ENCODE measurements at places on chromosomes 3 and 15.
A peak's percentile ranks its signal among the peaks of the same experiment; 100 is the strongest.

GRCh38 chr3:178325330-178325729, 210.9 kb upstream of the KCNMB2 start:
- peak; percentile 76 for DNase-seq

GRCh38 chr3:10303785-10304184, 11.0 kb upstream of the GHRL start:
- no peak for DNase-seq

DNA sequence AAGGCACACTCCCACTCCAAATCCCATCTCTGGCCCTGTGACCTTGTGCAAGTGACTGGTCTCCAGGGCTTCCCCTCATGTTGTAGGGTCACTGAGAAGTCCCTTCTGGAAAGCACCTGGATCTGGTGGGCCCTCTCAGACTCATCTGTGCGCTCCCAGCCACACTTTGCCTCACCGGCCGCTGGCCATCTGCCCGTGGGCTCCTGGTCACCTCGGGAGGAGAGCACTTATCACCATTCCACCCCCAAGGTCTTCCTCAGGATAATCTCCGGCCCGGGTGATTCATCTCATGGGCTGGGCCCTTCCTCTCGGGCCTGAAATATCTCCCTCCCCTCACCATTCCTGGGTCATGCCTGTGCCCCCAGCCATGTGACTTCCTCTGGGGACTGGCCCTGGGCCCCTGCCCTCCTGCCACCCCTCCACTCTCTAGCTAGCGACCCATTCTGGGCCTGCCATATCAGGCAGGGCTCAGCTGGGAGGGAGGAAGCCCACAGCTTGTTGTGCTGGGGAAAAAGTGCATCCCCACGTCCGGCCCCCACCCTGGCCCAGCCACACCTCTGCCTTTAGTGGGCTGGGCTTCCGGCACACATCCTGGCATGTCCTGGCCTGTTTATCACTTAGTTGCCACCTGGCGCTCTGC, 10.6 kb upstream of the WNT7A start:
- DNase-seq = no peak

DNA sequence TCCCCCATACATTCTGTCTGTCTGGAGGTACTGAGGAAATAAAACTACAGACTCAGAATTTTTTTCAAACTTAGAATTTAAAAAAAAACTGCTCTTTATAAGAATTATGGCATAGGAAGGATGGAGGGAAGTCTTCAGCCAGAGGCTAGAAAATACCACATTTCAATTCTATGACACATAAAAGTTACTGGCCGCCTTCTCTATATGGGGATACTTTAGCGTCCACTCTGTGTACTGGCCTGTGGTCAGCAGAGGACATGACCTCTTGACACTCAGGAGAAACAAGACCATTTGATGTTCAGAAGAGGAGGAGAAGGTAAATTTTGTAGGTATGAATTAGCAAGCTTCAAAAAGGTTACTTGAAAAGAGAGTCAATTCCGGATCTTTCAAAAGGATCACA, 417.4 kb downstream of the MFSD1 start:
- no peak for DNase-seq

DNA sequence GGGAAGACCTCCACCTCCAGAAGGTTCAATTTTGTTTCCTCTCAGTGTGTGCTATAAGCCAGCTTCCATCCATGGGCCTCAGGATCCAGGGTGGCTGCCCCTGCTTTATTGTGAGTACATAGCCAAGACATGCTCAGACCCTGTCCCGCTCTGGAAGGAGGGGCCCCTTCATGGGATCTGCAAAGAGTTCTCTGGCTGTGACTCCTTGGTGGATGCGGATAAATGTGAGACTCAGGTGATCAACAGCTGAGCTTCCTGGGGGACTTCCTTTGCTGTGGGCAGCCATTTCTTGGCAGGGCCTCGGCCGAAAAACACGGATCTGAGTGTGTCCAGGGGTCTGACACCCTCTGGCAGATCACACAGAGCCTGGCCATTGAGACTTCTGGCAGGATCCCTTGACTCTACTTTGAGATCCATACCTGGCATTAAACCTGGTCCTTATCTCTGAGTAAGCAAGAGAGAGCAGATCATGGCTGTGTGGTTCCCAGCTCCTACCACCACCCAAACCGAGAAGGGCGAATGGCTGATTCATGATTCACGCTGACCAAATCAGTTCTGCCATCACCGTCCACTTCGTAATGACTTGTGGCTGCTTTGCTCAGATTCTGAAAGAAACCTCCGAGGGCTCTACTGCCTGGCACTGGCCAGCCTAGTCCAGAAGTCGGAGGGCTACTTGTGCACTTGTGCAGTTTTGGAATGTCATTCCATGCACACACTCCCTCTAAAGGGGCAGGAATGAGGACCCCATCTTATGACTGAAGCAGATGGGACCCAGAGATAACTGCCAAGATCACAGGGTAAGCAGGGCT, 68.1 kb downstream of the SENP2 start:
- DNase-seq = peak; percentile 38

DNA sequence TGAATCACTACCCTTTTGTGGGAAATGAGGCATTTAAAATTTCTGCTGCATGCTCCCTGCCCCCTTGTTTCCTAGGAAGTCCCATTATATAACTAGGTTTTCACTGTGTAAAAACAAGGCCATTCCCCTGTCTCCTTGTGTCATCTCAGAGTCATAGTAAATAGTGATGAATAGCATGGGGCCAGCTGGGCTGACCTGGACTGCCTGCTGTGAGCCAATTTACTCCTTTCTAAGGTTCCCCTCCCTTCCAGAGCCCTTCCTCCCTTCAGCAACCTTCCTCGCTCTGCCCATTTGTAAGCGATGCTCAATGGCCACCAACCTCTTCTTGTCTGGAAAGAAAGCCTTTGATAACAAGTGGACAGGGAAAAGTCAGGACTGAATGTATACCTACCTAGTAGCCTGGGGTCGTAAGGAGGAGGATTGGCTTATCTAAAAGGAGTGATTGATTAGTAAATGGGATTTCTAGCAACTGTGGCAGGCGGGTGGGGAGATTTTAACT, 11.7 kb downstream of the ITGA11 start:
- peak; percentile 32 for DNase-seq

- DNase-seq = no peak
Observed at GRCh38 chr3:5616873-5617272, 429.4 kb downstream of the EDEM1 start.

DNA sequence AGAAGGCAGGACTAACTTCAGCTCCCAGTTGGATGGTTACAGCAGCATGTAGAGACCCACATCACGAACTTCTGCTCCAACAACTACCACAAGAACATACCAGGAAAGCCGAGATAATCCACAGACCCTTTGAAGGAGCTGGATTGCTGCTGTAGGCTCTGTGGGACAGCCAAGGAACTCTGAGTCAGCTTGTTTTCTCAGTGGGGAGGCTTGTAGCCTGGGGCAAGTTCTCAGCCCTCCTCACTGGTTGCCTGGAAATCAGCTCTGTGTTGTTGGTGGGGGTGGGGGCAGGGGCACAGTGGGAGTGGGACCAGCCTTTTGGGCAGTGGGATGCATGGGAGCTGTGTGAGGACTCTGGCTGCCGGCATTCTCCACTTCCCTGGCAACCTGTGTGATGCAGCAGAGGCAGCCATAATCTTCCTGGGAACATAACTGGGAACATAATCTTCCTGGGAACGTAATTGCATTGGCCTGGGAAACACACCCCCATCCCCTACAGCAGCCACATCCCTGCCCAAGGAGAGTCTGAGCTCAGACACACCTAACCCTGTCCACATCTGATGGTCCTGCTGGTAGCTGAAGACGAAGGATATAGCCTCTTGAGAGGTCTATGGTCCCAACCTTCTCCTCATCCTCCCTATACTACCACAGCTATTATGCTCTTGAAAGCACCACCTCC, 153.1 kb downstream of the PEAK1 start:
- peak; percentile 70 for DNase-seq

DNA sequence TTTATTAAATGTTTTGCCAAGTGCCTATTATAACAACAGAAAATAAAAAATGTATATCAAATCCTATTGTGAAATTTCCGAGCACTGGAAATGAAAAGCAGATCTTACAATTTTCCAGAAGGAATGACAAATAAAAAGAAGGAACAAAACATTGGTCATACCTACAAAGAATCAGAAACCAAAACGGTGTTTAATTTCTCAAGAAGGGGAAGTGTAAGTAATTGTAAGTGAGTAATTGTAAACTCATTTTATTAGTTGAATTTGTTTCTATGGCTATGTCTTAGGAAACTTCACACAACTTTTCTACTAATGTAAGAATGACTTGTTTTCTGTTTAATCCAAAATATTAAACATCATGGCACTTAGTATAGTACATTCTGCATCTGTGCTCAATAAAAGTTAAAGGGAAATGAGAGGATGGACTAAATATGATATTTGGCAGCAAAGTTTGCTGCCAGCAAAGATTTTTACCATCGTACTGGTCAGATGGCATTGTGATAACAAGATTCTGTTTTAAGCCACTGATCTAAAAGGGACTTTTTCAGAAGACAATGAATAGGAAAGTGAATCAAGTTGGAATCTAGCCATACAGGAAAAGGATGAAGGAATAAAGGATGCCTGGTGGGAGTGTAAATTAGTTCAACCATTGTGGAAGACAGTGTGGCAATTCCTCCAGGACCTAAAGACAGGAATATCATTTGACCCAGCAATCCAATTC, 232.4 kb downstream of the NFKBIZ start:
- DNase-seq = peak; percentile 47
